ENCODE measurements at places on chromosomes 4 and X.

DNA sequence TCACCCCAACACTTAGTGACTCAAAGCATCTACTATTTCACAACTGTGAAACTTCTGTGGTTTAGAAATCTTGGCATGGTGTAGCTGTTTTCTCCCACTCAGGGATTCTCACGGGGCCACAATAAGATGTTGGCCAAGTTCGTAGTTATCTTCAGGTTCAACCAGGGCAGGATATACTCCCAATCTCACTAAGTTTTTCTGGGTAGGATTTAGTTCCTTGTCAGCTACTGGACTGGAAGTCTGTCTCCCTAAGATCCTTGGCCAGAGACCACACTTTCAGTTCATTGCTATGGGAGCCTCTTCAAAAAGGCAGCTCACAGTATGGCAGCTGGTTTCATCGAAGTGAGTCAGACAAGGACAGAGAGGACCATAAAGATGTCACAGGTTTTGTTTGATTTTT lies 111.7 kb upstream of the PDHA2 start:
- DNase-seq: no peak

DNA sequence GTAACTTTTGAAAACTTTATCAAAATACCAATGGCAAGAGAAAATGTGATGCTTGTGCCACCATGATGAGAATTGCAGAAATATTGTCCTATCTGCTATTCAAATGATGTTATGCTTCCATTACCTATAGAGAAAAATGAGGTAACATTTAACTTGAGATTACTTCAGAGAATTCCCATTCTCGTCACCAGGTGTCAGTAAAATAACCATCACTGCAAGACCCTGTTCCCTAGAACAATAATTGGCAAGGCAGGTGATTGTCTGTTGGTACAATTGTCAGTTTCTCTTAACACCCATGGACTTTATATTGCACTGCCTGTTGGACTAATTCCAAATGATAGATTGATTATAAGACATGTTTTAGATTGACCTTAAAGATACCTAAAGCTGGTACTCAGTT lies 179.9 kb downstream of the GABRG1 start:
- no peak for DNase-seq

DNA sequence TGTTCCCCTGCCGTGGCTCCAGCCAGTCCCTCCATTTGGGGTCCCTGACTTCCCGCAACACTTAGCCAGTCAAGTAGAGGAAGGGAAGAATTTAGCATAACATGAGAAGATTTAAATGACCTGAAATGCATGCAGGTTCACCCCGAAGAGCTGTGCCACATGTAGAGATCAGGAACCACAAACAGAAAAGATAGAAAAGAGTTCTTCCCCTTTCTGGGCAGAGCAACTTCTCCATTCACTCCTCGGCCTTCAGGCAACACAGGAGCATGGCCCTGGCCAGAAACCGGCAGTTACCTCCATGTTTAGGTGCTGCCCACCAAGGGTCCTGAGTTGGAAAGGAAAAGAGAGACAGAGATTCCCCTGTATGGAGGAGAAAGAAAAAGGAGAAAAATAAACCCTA lies 5.2 kb downstream of the NLRP2B start:
- no peak for DNase-seq

GRCh38 chr4:24686866-24687692 lies 102.7 kb upstream of the DHX15 start:
- DNase-seq: no peak

- DNase-seq: no peak
Measured at GRCh38 chr4:79042079-79042674, 102.9 kb upstream of the PAQR3 start.

- no peak for DNase-seq
Measured at GRCh38 chr4:52641854-52642563, 17.1 kb downstream of the USP46 start.

- DNase-seq: no peak
Measured at GRCh38 chr4:104017213-104017612, 297.4 kb upstream of the TACR3 start.

DNA sequence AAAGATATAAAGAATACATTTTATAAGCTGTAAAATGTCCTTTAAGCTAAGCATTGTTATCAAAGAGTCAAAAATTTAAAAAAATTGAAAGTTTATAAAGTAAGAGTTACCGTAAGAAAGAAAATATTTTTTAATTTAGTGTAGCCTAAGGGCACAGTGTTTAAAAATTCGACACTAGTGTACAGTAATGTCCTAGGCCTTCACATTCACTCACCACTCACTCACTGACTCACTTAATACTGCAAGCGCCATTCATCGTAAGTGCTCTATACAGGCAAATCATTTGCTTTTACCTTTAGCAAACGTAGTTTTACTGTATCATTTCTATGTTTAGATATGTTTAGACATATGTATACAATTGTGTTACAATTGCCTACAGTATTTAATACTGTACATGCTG lies 20.2 kb downstream of the GLRA3 start:
- DNase-seq: no peak

- no peak for DNase-seq
Measured at GRCh38 chr4:156109943-156110900, 156.6 kb upstream of the CTSO start.

DNA sequence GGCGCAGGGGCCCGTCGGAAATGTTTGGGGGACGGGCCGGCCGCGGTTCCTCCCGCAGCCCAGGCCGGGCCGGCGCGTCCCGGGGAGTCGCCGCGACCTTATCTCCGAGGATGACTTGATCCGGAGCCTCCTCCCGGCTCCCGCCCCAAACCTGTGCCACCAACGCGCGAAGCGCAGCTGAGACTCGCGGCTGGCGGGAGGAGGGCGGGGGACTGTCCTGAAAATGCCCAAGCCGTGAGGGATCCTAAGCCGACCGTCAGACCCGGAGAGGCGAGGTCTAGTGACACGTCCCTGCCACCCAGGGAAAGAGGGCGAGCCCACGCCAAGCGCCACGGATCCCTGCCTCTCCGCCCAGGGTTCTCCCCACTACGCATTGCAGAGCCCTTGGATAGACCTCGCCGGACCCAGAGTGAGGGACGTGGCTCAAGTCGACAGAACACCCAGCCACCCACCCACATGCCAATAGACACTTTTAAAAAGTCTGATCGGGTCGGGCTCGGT lies 26.9 kb downstream of the UTP14A start:
- no peak for DNase-seq

DNA sequence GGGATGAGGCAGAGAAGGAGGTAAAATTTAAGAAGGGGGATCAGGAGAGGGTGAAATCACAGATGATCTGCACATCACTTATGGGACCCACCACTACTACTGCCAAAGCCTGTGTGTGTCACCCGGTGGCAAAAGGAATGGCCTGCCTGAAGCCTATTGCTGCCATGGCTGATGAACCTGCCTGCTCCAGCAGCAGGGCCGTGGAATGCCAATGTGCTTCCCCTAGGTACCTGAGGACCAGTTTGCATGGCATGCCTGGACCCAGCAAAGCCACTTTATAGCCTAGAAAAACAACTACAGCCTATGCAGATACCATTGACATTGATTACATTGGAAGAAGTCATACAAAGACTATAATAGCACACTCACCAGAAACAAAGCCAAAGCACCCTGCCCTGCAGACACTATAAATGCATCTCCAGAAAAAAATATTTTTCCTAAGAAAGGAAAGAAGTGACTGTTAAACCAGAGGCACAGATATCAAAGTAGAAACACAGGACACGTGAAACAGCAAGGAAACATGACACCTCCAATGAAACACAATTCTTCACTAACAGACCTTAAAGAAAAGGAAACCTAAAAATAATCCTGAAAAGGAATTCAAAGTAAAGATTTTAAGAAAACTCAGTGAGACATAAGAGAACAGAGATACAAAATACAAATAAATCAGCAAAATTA lies 680.7 kb upstream of the GRID2 start:
- no peak for DNase-seq

- DNase-seq: no peak
Measured at GRCh38 chr4:83723609-83724008, 187.7 kb downstream of the GPAT3 start.

GRCh38 chr4:159293811-159294515 lies 191.1 kb downstream of the RAPGEF2 start:
- DNase-seq: no peak

DNA sequence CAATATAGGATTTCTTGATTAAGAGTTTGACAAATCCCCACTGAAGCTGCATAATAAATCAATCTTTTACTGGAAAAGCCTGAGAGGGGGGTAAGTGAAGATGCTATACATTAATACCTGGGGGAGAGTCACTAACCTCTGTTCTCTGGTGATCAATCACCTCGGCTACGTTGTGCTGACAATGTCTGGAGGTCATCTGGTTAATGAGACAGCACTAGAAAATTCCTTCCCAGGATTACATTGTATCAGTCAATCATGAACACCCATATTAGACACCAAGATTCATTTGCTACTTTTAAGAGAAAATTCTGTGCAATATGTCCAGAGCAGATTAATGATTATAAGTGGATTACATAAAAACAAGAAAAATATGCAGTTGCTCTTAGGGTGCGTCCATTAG lies 408.3 kb downstream of the PDHA2 start:
- no peak for DNase-seq

GRCh38 chr4:159052315-159052714 lies 50.6 kb upstream of the RAPGEF2 start:
- no peak for DNase-seq

DNA sequence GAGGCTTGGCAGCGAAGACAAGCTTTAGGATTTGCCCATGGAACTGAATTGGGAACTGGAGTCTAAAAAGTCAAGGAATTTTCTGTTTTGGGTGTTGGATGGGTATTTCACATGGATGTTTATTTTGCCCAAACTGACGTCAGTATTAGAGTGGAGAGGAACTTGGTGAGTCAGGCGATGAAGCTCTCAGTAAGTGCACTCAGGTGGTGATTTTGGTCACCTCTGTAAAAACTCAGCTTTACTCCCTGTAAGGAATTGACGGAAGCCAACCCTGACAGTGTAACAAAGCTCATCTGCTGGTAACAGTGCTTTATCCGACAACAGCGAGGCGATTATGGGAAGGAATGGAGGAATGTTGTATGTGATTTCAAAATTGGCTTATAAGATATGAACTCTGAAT lies 77.0 kb upstream of the PGRMC2 start:
- DNase-seq: no peak

DNA sequence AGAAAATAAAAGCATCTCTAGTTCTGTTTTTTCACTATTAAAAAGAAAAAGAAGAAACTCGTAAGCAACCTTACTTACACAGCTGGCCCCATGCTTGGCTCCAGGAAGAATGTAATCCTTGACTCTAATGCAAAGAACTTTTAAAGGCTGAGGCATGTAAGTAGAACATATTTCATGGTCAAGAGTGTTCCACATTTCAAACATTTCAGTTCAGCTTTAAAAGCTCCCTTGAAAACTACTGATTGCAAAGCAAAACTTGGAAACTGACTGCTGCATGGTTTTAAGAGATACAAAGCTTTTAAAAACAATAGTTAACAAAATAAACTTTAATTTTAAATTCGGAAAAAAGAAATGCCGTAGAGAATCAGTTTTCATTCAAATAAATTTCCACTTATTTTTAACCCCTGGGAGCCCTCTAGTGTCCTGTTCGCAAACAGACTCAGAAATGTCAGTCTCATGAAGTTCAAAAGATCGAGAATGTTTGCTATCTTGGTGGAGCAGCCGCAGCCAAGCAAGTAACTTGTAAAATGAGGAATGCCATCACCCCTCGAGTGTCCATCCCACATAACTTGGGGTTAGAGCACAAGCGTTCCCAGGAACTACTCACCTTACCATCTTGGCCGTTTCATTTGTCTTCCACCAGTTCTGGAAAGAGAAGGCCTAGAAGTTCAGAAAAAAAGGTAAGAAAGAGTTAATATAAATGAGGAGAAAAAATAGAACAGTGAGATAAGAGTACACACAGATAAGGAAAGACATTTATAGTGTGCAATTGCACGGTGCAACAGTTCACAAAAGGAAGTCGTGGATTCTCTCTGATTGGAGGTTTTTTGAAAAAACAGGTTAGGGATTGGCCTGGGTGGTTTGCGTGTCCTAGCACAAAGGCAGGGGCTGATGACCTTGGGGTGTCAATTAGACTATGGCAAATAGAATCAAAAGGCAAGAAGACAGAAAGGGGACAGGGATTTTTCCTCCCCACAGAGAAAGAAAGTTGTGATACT lies at the start of gene GASK1B:
Gene GASK1B (minus strand): TSS at position 765 of the 998 bp plus-strand sequence. CDS start 1,650 bp downstream, outside the sequence.
- no peak for DNase-seq

GRCh38 chr4:10098780-10099160 lies 17.8 kb downstream of the WDR1 start:
- DNase-seq: no peak

- DNase-seq: no peak
Measured at GRCh38 chr4:145307120-145307519, 126.7 kb upstream of the OTUD4 start.

- no peak for DNase-seq
Measured at GRCh38 chrX:112078606-112079005, 4.0 kb downstream of the TRPC5 start.

GRCh38 chr4:7381890-7382633 lies 52.7 kb downstream of the PSAPL1 start:
- DNase-seq: no peak

DNA sequence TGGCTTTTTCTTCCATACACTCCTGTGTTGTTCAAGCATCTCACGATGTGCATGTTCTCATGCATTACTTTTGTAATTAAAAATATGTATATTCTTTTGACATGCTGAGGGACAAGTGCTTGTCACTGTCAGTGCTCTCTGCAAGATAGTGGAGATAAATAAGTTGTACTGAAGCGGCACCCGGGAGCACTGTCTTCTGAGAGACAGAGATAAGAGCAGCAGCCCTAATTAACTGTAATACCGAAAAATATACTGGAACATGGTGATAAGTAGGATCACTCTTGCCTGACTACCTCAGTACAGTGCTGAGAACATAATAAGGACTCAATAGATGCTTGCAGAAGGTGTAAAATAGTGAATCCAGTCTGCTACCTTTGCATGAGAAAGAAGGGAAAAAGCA lies 9.4 kb upstream of the GPR173 start:
- no peak for DNase-seq

GRCh38 chr4:40454816-40455215 lies 119.7 kb downstream of the CHRNA9 start:
- DNase-seq: no peak

- no peak for DNase-seq
Measured at GRCh38 chrX:39760930-39761329, 336.8 kb downstream of the BCOR start.

GRCh38 chrX:24672701-24673190 lies 21.0 kb upstream of the POLA1 start:
- no peak for DNase-seq

GRCh38 chr4:46980851-46981250 lies 12.5 kb downstream of the GABRA4 start:
- DNase-seq: no peak

DNA sequence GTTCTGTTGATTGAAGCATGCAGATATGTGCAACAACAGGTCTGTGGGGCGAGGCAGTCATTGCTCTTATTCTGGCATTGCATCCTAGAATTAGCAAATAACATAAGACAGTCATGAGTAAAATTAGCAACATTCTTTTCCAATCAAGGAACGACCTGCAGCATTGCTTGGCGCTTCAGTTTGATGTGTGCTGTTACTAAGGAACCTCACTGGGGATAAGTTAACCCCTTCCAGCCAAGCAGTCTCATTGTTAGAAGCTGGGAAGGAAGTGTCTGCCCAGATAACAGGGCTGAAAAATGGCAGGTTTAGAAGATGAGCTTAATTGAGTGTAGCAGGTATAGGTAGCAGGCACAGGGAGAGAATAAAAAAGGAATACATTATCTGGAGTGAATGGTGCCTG lies 55.4 kb downstream of the RBM46 start:
- DNase-seq: no peak

All from cortex of kidney (tissue), 1 donor.